Immature natural killer cell (primary cell): ENCODE measurements at places on chromosomes 2 and 18.

DNA sequence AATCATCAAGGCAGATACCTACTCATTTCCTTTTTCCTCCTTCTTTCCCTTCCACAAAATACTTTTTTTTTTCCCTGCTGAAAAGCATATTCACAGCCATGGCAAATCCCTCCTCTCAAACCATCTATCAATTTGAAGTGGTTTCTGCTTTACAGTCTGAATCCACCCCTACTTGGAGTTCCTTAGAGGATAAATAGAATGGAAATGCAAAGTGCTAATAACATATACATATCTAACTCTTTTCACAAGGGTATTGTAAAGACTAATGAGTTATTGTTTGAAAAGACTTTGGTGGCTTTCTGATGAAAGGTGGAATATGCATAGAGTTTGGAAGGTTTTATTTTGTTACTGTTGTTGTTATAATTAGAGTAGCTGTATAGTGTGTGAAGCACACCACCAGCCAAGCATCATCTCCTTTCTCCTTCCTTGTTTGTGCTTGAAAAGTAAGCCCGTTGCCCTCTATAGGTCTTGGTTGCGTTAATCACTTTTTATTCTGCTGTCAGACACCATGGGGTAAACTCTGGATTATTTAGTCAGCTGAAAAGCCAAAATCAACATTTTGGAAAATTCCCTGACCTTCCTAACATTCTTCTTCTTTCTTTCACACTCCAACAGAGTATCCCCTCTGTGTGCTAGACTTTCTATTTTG lies 2126.9 kb upstream of the CELF4 start:
- no peak for DNase-seq

DNA sequence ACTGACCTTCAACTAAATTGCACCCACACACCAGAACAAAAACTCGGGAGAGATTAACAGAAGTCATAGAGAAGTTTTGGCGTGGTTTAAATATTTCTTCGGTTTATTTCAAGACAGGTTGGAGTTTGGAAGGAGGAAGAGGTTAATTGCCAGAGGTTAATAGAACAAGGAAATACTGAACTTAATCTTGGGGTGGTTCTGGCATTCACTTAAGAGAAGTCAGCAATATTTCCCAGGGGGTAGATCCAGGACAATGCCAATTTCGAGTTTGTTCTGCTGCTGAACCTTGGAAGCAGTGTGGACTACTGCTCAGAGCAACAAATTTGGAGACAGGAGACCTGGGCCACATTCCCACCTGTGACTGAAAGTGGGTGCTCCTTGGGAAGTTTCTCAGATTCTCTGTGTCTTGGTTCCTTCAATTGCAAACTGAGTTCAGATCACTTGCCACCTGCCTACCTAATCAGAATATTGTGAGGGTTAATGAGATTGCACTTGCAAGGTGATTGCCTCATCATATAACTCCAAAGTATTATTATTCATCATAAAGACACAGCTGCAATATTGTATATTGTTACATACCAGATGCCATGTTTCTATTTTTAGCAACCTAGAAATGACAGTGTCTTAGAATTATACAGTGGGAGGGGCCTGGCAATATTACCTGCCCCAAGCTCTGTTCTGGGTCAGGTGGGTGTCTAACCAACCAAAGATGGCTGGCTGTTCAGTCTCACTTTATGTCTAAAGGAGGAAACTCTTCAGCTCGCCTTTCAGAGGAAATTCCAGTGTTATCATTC lies 217.4 kb downstream of the CDCA7 start:
- no peak for DNase-seq

DNA sequence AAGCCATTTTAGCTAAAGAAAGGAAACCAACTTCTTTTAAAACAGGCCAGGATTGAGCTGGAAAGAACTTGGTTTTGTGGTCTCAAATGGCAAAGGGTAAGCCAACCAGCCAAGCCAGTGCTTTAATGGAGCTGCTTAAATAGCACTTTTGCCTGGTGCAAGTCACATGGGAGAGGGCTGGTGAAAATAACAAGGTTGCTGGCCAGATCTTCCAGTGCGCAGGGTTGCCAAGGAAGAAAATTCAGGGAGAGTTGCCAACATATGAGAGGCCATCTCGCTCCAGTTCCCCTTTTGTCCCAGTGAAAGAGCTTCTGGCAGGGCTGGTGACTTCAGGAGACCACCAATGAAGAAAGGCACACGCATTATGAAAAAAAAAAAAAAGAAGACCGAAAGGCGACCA lies 57.3 kb downstream of the IRS1 start:
- DNase-seq, result no peak

DNA sequence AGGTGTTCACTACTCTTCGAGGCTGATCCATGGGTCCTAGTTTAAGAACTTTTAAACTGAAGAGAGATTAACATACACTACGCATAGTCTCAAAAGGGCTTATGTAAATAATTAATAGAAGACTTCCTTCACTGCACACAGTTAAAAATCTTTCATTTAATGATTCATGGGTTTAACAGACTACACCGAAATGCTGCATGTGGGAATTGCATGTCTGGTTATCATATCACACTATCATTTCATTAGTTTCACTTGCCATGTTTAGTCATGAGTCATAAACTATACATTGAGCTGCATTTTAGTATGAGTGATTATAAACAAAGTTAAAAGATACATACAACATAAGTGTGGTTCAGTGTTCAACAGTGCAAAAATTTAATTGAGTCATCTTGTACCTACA lies 31.2 kb downstream of the GLS start:
- peak; percentile 21 for DNase-seq

- no peak for DNase-seq
Measured at GRCh38 chr2:36878429-36878828, 87.9 kb downstream of the STRN start.

GRCh38 chr18:44693030-44693784 lies 12.5 kb downstream of the SETBP1 start:
- DNase-seq, result no peak

DNA sequence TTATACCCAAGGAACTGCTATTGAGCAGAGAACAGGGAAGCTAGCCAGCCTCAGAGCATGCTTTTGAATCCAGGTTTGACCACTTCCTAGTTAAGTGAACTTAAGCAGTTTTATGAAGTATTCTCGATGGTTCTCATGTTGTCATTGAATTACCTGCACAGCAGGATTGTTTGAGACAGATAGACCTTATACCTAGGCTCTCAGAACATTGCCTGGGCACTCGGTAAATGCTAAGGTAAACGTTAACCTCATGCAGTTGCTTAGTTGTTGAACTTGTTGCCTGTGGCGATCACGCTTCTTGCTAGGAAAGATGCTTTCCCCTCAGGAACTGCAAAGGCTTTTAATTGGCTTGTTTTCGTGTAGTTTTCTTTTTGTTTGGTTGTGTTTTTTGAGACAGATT lies 34.0 kb upstream of the CHMP1B start:
- DNase-seq, result no peak
